Endodermal cell (in vitro differentiated cells): ENCODE measurements at places on chromosomes 11 and 22.

DNA sequence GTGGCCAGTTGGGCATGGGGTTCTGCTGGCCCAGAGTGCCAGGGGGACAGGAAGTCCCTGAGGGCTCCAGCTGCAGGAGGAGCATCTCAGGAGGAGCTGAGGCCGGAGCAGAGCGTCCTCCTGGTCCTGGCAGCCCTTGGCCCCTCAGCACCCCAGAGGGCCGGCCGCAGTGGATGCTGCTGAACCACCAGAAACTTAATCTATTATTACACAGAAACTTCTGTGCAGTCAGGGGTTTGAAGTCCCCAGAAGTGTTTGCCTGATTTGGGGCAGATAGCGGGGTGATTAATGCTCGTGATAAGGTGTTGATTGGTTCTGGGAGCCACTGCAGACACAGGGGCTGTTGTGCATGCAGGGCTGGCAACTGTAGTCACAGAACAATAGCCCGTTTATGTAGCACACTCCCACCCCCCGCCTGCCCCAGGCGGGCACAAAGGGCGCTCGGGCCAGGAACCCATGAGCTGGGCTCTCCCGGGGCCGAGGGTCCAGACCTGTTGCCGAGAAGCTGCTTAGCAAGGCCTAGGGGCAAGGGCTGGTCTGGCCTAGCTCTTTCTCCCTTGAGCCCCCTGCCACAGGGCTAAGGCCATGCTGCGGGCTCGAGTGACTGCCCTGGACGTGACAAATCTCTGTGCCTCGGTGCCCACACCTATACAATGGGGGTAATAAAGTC lies 29.0 kb upstream of the KCNQ1OT1 start:
- peaks cover 10% of the 10 kb centered on the region for H3K4me1 ChIP-seq
- no peak overlapping the region for H3K27ac ChIP-seq
- no peaks in the 10 kb centered on the region for H3K36me3 ChIP-seq
- no peak for DNase-seq

DNA sequence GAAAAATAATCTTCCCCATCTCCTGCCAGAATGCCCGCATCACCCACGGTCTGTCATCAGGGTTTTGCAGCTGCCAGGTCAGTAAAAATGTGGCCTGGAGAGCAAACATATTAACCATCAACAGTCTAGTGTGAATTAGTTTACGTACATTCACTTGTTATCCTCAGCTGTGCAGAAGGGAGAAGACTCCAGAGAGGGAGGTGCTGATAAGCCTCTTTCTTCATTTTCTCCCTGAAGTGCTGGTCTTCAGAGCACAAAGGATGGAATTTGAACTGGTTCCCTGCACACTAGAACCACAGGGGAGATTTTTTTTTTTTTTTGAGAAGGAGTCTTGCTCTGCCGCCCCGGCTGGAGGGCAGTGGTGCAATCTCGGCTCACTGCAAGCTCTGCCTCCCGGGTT lies 8.2 kb downstream of the FGF19 start:
- H3K27me3 ChIP-seq: no peaks in the 10 kb centered on the region
- DNase-seq: no peak

GRCh38 chr11:119025978-119026766 lies 4.5 kb downstream of the SLC37A4 start:
- peaks cover 27% of the 10 kb centered on the region for H3K4me1 ChIP-seq
- peaks cover 51% of the 10 kb centered on the region for H3K36me3 ChIP-seq
- no peaks in the 10 kb centered on the region for H3K27me3 ChIP-seq

- no peak overlapping the region for H3K4me3 ChIP-seq
- H3K4me1 ChIP-seq: no peaks in the 10 kb centered on the region
- no peak overlapping the region for H3K27ac ChIP-seq
- no peaks in the 10 kb centered on the region for H3K36me3 ChIP-seq
Observed at GRCh38 chr11:130063451-130063850, 6.2 kb upstream of the APLP2 start.

DNA sequence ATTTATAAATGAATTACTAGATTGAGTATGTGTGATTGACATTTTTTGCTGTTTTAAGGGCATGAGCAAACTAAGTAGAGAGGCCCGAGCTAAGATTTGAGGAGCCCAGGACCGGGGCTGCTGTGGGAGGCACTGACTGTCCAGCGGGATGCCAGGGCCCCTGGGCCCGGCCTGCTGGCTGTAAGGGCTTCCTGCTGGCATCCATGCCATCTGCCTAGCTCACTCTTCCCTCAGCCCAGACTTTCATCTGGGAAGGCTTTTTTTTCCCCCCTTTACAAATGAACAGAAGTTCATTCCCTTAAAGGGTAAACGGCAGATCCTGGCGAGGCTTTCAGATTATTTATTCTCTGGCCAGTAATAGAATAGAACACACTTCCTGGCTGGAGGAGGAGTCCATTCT lies 16.0 kb upstream of the TP53I11 start:
- no peak overlapping the region for H3K4me3 ChIP-seq
- no peaks in the 10 kb centered on the region for H3K36me3 ChIP-seq
- H3K27me3 ChIP-seq: no peaks in the 10 kb centered on the region
